Naive thymus-derived CD4-positive, alpha-beta T cell (primary cell): ENCODE measurements at places on chromosomes 3 and 15.
A peak's percentile ranks its signal among the peaks of the same experiment; 100 is the strongest.

GRCh38 chr3:151877269-151877668 lies 3.8 kb downstream of the SUCNR1 start:
- DNase-seq, result no peak

- no peak for DNase-seq
These were observed 85.9 kb downstream of the SLCO3A1 start for GRCh38 chr15:91939403-91939831.

- no peak for DNase-seq
These were observed 13.2 kb downstream of the PFKFB4 start for GRCh38 chr3:48543271-48543866.

GRCh38 chr15:55319537-55320237 lies 665 bp downstream of the PIGB start:
- no peak for DNase-seq

- no peak for DNase-seq
These were observed 406 bp upstream of the MPI start for GRCh38 chr15:74889390-74889882.

DNA sequence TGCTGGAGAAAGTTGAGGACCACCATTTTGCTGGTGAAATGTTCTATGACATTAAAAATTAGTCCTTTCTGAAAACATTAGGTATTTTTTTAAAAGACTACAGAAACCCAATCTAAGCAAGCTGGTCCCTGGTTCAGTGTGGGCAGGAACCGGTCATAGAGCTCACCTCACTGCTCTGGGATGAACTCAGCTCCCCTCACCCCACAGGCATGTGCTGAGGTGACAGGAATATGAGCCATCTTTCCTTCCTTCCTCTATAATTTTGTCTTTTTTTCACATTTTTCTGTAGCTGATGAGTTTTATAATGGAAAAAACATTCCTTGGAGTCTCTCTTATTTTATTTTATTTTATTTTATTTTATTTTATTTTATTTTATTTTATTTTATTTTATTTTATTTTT lies 8.2 kb upstream of the LRRC15 start:
- no peak for DNase-seq

- DNase-seq, result no peak
These were observed 23.6 kb downstream of the TLNRD1 start for GRCh38 chr15:81024265-81024872.

DNA sequence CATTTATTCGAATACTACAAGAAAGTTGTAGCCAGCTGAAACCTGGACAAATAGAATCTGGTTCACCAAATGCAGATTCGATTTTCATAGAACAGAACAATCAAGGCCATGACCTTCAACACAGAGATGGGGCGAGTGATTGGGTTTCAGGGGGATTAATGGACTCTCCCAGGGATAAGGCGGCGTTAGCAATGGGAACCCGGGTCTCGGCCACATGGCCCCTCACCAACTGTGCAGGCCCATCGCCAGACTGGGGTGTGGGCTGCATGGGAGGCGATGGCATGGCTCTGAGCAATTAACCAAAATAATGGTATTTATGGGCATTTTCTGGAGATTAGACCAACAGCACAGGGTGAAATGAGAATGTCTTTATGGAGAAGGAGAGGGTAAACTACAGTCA lies 34.2 kb downstream of the VGLL4 start:
- no peak for DNase-seq

DNA sequence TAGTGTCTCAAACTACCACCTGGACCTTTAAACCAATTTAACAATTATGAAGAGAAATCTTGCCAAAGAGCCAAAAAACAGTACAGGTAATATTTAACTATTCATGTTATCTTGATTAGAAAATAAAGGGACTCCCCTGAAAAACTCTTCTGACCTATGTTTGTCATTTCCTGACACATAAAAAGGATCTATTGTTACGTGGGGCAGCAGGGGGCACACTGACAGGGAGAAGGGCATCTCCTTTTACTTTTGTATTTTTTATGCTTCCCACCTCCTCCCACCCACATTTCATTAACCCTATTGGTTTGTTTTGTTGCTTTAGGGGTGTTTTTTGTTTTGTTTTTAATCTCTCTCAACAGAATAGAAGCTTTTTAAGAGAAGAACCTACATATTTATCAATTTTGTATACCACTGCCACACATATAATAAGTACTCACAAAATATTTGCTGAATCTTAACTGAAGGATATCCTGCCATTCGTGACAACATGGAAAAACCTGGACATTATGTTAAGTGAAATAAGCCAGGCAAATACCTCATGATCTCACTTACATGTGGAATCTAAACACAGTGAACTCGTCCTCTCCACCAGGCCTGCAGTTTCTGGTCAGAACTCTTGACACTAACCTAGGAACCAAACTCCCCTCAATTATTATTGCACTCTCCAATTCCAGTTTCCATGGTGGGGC lies 17.7 kb downstream of the STAG1 start:
- peak; percentile 8 for DNase-seq

- no peak for DNase-seq
These were observed 1.5 kb upstream of the ATR start for GRCh38 chr3:142580061-142580423.
